ENCODE measurements at places on chromosomes 6 and 20.

DNA sequence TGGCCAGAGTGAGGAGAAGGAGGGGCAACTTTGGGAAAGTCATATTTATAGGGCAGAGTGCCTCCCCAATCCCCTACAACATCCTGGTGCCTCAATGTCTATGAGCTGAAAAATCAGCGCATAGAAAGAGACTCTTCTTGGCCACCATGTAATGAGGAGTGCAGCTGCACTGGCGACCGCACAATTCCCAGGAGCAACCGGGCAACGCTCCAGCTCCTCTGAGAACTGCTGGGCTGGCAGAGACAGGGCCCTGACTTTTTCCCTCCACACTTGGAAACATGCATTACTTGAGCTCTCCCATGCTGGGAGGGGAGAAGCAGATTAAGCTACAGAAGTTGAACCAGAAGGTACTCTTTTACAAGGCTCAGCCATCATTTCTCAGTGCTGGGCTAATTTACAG, 31.4 kb upstream of the MARCKS start:
- DNase-seq, result peak; percentile 43

- no peak for DNase-seq
Measured at GRCh38 chr6:40426346-40427066, 160.7 kb downstream of the LRFN2 start.

GRCh38 chr6:169886631-169887227, 135.3 kb downstream of the ERMARD start:
- DNase-seq, result no peak

DNA sequence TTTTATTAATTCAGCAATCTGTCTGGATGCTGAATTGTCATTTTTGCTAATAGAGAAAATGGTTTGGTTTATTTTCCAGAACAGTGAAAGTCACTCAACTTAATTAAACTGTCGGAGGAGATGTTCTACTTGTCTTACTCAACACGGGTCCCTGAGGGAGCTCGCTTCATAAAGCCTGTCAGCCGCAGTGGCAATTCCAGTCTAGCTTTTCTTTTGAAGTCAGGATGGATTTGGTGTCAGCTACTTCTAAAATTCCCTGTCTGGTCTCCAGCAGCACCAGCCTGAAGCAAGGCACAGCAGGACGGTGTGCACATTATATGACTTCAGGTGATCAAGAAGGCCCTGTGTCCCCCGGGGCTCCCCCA, 261.5 kb downstream of the SLC24A3 start:
- no peak for DNase-seq

- DNase-seq, result no peak
Measured at GRCh38 chr6:132763269-132763668, 5.6 kb upstream of the VNN2 start.

- no peak for DNase-seq
Measured at GRCh38 chr6:71391126-71391525, 102.5 kb downstream of the OGFRL1 start.

DNA sequence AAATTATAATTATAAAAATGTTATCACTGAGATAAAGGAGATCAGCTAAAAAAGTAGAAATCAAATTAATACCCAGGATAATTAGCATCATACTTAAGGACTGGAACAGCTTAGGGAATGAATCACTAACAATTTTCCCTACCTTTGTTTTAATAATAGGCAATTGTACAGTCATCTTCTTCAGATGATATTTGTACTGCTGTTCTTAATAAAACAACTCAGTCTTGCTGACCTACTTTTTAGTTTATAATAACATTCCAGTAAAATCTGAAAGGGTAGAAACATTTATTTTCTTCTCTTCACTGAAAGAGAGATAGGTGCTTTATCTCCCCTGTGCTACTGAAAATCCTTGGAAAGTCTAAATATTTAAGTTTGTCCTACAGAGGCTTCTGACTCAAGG, 271.2 kb upstream of the THEMIS start:
- DNase-seq, result no peak

GRCh38 chr6:20334334-20334733, 67.3 kb upstream of the E2F3 start:
- DNase-seq, result no peak

GRCh38 chr20:24608926-24609667, 139.7 kb downstream of the SYNDIG1 start:
- no peak for DNase-seq

DNA sequence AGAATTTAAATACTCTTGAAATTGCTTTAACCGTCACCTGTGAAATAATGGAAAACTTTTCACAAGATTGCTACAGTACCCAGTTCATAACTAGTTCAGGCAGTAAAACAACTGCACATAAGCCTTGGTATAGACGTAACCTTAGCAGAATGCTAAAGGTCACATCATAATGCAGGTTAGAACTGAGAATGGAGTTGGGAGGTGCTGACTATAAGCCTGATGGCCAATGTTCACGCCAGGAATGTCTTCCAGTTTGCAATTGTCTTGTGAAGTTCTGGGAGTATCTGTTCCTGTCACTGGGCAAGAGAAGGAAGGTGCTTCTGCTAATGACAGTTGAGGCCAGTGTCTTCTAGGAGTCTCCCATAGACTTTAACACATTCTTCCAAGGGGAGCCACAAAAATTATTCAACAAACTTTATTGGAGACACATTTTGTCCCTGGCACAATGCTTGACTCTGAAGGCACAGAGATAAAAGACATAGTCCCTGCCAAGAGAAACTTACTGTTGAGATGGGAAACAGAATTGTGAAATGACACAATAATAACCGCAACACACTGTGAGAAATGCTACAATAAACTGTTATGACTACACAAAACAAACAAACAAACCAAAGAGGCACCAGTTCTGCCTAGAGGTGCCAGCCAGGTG, 24.6 kb upstream of the CEP162 start:
- no peak for DNase-seq

DNA sequence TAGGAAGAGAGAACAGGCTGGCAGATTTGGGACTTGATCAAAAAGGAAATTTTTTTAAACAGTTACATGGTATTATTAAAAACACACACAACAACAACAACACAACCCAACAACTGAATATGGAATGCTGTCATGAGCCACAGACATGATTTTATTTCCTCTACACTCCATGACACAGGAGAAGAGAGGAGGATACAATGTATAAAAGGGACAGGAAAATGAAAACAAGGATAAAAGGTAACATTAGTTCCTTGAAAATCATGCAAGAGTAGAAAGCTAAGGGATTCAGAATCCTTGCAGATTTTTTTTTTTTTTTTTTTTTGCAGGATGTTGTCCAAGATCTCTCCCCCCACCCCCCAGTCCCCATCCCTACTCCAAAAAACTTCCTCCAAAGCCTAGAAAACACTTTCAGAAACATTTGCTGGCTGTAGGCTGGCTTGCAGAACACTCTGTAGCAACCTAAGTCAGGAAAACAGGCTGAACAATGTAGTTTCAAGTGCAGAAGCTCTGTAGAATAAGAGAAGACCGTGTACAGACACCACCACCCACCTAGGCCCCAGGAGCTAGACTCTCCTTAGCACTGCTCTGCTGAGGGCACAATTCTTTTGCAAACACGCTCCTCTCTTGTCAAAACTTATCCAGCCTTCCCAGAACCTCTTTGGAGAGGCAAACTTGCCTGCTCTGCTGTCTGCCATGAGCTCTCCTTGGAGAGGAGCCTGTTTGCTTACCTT, 845 bp downstream of the ZMYND8 start:
- DNase-seq, result no peak

DNA sequence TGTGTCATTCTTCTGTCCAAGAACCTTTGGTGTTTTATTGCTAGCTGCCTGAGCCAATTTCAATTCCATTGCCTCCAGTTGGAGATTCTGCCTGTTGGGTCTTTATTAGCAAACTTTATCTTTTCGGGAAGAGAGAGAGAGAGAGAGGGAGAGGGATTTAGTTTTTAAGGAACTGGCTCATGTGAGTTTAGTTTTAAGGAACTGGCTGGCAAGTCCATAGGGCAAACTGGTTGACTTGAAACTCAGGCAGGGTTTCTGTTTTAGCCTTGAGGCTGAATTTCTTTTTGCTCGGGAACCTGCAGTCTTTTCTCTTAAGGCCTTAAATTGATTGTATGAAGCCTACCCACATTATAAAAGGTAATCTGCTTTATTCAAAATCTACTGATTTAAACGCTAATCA, 23.0 kb downstream of the BCKDHB start:
- no peak for DNase-seq

GRCh38 chr6:69424581-69424980, 372.2 kb downstream of the LMBRD1 start:
- DNase-seq, result no peak

GRCh38 chr6:31042806-31043205, 32.5 kb downstream of the MUC22 start:
- DNase-seq, result no peak

GRCh38 chr6:43710576-43710975, 23.0 kb upstream of the MRPS18A start:
- DNase-seq, result no peak

DNA sequence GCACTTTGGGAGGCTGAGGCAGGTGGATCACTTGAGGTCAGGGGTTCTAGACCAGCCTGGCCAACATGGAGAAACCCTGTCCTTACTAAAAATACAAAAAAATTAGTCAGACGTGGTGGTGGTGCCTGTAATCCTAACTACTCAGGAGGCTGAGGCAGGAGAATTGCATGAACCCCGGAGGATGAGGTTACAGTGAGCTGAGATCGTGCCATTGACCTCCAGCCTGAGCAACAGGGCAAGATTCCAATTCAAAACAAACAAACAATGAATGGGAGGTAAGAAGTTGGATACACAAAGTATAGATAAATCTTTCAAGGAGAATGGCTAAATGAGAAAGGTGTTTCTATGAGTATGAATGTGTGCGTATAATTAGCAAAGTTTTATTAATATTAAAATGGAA, 75.3 kb downstream of the REV3L start:
- no peak for DNase-seq

GRCh38 chr6:106751501-106752252, 122.3 kb downstream of the QRSL1 start:
- DNase-seq, result no peak
